RWPE1 (cell line): ENCODE measurements at places on chromosomes 11 and 22.

- no peak for DNase-seq
These were observed 70.3 kb downstream of the PGR start for GRCh38 chr11:101059331-101059730.

- DNase-seq: no peak
These were observed 7.5 kb downstream of the SERPING1 start for GRCh38 chr11:57605028-57605420.

- no peak for DNase-seq
These were observed 100.0 kb downstream of the TMEM135 start for GRCh38 chr11:87137711-87138110.

GRCh38 chr11:85680897-85681296 is 5.1 kb downstream of the CCDC89 start:
- no peak for DNase-seq

GRCh38 chr22:23094695-23095681 is 24.7 kb downstream of the GNAZ start:
- DNase-seq: no peak

DNA sequence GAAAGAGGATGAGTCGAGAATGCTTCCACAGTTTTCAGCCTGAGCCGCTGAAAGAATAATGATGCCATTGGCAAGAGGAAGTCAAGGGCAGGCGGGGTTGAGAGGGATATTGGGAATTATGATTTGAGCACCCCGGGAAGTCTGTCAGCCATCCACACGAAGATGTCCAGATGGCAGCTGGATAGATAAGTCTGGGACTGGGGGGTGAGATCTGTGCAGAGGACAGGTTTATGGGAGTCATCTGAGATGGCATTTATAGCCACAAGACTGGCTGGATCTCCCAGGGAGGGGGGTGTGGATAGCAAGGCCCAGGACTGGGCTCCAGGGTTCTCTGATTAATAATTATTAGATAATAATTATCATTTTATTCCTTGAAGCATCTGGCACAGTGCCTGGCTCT is 5.1 kb upstream of the STIP1 start:
- DNase-seq: no peak

DNA sequence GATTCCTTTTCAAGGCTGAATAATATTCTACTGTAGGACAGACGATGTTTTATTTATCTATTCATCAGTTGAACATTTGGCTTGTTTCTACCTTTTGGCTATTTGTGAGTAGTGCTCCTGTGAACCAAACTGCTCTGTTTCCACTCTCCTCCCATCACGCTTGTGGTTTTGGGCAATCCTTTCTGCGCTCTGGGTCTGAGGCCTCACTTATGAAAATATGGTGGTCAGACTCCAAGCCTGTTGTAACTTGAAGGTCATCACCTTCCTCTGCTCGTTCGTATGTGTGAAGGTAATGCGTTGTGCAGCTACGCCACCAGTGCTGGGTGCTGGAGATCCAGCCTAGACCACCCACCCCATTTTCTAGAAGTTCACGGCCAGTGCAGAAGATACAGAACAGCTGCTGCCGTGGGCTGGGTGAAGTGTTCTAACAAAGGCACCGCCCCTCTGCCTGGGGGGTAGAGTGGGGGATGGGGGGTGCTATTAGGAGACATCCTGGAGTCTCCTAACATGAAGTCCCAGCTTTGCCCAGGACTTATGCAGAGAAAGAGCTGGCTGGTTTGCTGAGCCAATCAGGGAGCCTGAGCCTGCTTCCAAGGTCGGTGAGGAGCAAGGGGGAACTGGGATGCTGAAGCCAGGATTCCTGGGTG is 21.0 kb downstream of the PTPN5 start:
- DNase-seq: no peak

DNA sequence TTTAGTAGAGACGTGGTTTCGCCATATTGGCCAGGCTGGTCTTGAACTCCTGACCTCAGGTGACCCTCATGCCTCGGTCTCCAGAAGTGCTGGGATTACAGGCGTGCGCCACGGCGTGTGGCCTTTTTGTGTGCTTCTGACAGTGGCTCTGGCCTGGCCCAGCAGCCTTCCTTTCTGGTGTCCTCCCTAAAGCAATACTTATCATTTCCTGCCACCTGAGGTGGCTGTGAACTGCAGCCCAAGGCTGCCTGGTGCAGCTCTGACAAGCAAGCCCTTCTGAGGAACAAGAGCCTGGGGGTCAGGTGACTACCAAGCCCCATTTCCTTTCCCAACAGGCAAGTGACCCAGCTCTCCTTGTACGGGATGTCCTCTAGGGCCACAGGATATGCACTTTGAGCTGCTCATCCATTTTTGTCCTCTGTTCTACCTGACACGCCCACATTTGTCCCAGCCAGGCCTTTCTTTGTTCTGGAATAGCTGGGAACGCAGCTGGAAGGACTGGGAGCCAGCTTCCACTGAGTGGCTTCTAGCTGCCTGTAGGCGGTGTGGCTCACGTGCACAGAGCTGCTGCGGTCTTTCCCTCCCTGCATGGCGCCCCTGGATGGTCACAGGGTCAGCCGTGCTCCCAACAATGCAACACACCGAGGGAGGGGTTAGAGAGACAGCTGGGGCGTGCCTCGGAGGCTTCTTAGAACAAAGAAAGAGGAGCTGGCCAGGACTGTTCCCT is 12.3 kb upstream of the BID start:
- DNase-seq: no peak

GRCh38 chr11:69277074-69277809 is 16.7 kb upstream of the MYEOV start:
- no peak for DNase-seq

GRCh38 chr11:76200006-76200940 is 6.0 kb downstream of the WNT11 start:
- no peak for DNase-seq

DNA sequence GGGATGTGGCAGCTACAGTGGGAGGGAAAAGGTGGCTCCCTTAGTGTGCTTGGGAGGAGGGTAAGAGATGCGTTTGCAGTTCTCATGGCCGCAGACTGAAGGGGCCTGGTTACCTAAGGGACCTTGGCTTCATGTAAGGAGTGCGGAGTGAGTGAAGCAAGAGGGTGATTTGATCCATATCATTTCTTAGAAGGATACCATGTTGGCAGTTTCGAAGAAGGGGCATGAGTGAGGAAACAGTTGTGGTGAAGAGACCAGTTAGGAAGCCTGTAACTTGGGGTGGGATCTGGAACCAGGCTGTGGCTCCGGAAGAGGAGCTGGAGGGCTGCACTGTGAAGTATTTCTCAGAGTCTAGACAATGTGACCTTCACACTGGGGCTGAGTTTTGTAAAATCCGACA is 45.0 kb downstream of the ST3GAL4 start:
- DNase-seq: no peak

- DNase-seq: no peak
These were observed 48.4 kb downstream of the FAM118A start for GRCh38 chr22:45358127-45358526.

DNA sequence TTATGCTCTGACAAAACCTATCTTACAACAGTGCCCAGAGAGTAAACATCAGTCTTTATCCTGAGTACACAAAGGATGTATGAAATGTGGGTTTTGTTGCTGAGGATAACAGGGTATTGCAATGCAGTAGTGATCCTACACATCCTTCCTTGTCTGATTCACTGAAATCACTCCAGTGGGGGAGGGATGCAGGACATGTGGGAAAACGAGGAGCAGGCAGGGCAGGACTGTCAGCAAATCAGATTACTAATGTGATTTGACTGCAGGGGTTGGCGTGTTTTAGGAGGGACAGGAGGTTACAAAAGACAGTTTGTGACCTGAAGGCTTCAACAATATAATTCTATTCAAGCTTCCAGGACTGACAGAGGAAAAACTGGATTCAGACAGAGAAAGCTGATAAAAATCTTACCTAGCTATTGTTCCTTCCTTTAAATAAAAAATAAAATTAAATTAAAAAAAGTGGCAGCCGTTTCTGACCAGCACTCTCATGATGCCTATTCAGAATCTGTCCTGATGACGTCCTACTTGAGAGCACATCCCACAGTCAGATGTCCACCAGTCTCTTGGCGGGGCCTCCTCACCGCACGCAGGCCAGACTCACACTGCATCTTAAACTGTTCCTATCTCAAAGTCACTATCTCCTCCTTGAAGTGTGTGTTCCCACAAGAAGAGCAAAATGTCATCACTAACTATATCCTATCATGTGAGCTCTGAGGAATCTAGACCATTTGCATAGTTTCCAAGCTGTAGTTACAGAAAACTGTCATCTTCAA is 50.6 kb upstream of the MN1 start:
- DNase-seq: no peak

DNA sequence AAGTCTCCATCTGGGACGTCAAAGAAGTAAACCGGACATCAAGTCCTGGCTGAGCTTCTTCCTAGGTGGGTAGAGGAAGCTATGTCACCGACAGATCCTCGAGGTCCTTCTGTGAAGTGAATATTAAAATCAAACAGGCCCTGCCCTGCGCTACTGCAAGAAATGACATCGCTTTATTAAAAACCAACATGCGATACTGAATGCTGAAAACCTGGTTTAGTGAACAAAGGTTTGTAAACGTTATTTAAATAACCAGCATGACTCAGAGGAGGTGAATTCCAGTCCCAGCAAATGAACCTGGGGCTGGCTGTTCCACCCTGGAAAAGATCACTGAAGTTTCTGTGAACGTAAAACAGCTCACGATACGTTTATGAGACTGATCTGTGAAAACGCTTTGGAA is 645 bp downstream of the RTCB start:
- peak; percentile 43 for DNase-seq

DNA sequence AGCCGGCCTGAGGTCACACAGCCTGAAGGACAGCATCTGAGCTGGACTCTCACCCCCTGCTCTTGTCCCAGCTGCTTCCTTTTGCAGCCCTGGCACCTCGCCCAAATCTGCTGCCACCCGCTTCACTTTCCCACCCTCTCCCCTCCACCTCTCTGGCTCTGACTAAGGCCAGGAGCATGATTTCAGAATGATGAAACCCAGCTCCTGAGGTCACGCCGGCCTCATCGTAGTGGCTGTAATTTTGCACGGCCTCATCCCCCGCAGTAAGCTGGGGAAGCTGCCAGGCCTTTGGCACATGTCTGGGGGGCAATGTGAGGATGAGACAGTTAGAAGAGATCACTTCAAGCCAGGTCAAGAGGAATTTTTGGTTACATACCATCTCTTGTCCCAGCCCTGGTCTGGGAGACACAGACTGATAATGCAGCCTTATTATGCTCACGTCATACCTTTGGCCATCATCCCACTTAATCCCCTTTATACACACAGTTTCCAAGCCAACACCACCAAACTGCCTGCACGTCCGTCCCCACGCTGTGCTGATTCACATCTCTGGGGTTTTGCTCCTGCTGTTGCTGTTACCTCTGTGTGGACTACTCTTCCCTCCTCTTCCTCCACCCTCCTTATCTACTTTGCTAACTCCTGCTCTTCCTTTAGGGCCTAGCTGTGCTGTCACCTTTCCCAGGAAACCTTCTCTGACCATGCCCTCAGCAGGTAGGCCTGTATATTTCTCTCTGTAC is 58.1 kb downstream of the CHRDL2 start:
- DNase-seq: peak; percentile 63

- DNase-seq: no peak
These were observed 4.7 kb downstream of the TBC1D10C start for GRCh38 chr11:67408437-67409200.

DNA sequence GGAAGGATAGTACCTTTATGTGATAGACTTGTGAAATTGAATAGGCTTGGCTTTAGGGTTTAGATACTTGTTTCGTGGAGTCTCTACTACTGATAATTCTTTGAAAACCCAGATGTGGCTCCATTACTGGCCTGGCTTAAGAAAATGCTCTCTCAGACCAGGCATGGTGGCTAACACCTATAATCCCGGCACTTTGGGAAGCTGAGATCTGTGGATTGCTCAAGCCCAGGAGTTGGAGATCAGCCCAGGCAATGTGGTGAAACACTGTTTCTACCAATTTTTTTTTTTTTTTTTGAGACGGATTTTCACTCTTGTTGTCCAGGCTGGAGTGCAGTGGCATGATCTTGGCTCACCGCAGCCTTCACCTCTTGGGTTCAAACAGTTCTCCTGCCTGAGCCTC is 40.9 kb downstream of the ATG13 start:
- no peak for DNase-seq

DNA sequence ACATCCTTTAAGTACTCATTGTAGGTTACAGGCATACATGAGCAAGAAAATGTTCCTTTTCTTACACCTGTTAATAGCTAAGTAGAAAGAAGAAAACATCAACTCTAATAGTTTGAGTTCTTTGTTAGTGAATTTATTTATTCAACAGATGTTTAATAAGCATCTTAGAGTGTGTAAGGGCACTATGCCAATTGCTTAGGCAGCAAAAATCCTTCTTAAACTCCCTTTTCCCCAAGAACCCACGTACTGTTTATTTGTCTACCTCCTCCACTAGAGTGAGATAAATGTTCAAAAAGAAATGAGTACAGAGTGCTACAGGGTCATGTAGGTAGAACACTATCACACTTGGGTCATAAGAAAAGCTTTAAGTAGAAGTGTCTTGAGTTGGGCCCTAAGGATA is 131.4 kb downstream of the CD44 start:
- DNase-seq: no peak

- DNase-seq: no peak
These were observed 69.3 kb downstream of the TTC17 start for GRCh38 chr11:43427971-43428370.

DNA sequence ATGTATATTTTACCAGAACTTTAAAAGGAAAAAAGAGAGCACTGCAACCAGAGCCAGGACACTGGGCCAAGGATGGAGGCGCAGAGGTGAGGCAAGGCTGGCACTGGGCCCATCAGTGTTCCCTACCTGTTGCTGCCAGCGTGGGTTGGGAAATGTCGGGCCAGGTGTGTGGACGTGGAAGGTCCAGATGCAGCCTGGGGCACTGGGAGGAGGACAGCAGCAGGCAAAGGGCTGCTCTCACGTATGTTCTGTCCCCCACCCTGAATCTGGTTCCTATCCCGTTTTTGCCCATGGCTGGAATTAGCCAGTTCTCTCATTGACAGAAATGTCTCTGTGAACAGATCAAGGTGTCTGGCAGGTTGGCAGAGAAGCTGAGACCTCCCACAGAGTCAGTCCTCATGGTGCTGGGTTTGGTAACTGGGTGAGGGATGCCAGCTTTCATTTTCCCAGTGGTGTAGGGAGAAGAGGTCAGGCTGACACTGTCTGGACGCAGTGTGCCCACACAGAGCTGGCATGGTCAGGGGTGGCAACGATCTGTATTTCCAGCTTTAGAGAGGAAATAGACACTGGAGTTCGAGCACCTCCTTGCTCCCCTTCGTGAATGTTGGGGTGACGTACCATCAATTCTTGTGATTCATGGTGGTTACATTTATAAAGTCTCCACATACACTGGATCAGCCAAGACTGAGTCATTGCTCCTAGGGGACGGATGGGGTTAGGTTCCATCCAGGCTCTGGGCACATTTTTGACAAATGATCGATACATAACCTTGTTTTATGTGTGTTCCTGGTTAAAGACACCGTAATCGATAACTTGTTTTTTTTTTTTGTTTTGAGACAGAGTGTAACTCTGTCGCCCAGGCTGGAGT is 4.3 kb upstream of the PNPLA3 start:
- DNase-seq: no peak

GRCh38 chr11:36361901-36362391 is 65.9 kb downstream of the PRR5L start:
- peak; percentile 83 for DNase-seq

- no peak for DNase-seq
These were observed 93.1 kb downstream of the NAT10 start for GRCh38 chr11:34198523-34198922.

- peak; percentile 74 for DNase-seq
These were observed 2.7 kb upstream of the NEAT1 start for GRCh38 chr11:65419772-65420481.

GRCh38 chr11:126396965-126397364 is 41.5 kb downstream of the ST3GAL4 start:
- DNase-seq: no peak
